Left renal pelvis (tissue), 4 donors: ENCODE measurements at places on chromosomes 3 and 15.

- DNase-seq = peak; percentile 7
These were observed 322.8 kb downstream of the NEK10 start for GRCh38 chr3:27046351-27046750.

DNA sequence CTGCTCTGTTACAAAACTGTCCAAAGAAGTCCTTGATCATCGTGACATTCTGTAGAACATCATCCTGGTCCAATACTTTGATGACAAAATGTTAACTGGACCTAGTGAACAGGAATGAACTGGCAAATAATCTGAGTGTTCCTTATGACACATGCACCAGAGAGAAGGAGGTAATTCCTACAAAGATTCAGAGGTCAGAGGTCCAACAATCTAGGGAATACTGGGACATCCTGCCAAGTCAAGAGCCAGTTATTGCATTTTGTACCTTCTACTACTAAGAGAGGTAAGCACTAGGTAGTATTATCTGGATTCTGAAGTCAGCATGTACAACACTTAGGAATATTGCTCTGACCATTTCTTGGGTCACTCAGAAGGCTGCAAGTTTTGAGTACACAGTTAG lies 20.8 kb downstream of the LZTFL1 start:
- no peak for DNase-seq

DNA sequence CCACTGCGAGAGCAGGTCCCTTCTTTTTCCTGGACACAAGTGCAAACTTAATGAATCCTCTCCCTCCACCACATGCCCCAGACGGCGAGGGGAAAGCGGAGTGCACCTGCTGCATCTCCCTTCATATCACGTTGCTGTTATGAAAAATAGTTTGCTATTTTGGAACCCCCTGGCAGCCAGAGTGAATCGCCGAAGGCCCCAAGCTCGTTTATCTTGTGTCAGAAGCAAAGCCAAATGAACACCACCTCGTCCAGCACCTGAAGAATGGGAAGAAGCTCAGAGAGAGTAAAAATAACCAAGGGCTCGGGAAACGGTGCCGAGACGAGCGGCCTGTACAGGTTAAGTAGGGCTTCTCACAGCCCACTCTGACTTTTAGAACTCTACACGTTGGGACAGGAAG lies 394.6 kb upstream of the RORA start:
- DNase-seq = no peak

- DNase-seq = no peak
These were observed 687.9 kb downstream of the MECOM start for GRCh38 chr3:168975576-168975975.

DNA sequence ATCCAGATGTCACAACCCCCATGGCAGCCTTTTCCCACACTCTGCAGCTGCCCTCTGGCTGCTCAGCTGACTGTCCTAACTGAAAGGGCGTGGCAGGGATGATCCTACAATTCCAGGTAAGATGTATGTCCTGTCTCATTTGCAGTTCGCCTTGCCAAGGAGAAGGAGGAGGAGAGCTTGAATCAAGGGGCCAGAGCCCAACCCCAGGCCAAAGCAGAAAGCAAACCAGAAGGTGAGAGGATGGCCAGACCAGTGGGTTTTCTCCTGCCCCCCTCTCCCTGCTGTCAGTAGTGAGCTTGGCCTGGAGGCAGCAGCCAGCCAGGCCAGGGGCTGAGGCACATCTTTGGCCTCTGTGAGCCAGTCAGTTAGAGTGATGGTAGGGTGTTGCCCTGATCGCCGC lies 22.5 kb downstream of the SLC24A1 start:
- DNase-seq = no peak

DNA sequence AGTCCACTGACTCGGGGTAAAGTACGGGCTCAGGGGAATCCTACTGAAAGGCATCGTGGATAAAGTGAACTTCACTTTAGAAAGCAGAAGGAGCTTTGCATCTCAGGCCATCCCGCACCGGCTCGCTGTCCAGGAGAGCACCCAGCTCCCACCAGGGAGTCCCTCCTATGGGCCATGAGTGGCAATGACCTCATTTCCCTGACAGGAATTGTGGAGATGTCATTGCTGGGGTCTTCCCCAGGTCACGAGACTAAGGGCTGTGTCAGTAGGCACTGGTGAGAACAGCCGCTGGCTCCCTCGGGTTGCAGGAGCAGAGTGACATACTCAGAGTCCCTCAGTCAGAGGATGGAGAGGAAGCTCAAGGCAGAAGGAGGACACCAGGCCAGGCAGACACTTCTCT lies 97.3 kb downstream of the XXYLT1 start:
- no peak for DNase-seq

GRCh38 chr3:128175768-128176167 lies 22.5 kb downstream of the EEFSEC start:
- DNase-seq = no peak
